Calu3 (cell line): ENCODE measurements at places on chromosomes 5 and 9.

DNA sequence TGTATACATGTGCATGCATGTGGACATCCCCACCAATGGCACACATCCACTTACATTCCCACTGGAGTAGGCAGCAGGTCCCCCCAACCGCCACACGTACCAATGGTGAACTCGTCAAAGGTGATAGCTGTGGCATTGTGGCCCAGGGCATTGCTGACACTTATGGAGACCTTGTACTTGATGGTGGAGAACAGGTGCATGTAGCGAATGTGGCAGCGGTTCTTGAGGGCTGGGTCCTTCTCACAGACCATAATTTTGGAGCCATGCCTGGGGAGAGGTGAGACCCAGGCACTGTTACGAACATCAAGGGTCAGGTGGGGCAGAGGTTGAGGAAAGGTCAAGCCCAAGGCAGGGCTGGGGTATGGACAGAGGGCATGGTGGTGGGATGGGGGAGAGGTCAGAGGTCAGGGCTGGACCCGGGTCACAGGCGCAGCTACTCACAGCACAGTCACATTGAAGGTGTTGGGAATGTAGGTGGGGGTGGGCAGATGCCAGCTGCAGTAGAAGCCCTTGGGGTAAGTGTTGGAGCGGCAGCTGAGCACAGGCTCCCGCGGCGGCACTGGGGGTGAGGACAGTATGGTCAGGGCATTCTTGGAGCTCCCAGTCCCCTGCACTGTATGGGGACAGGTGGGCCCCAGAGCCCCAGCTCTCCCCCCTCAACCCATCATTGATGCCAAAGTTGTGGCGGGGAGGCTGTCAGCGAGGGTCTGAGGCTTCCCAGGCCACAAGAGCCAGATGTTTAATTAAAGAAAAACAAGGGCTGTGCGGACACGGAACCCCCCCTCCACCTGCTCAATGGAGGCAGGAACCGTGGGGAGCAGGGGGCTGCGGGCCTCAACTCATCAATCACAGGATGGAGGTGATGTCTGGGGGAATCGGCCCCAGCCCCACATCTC lies 31.9 kb downstream of the CNTFR start:
- no peak for DNase-seq

- no peak for DNase-seq
These were observed 514.5 kb upstream of the RGMB start for GRCh38 chr5:98258939-98259338.

GRCh38 chr9:122552812-122553211 lies at the start of gene OR1N2:
Gene OR1N2 (plus strand): TSS chr9:122553112. CDS start chr9:122553212, 100 bp downstream.
- DNase-seq, result no peak

DNA sequence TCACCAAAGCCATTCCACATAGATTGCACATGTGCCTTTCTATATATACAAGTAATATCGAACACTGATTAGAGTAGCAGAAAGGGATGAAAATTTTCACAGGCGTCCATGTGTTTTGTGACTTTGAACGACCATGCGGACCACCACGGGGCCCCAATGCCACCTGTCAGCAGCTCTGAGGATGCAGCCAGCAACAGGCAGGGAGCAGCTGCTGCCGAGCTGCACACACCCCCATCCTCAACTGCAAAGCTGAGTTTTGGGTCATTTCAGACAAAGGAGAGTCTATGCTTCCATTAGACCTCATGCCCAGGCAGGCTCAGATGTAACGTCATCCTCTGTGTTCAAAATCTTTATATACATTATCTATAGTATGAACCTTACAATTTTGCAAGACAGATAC lies 503.8 kb downstream of the IRX1 start:
- no peak for DNase-seq

GRCh38 chr5:51416149-51416548 lies 32.9 kb downstream of the ISL1 start:
- no peak for DNase-seq

DNA sequence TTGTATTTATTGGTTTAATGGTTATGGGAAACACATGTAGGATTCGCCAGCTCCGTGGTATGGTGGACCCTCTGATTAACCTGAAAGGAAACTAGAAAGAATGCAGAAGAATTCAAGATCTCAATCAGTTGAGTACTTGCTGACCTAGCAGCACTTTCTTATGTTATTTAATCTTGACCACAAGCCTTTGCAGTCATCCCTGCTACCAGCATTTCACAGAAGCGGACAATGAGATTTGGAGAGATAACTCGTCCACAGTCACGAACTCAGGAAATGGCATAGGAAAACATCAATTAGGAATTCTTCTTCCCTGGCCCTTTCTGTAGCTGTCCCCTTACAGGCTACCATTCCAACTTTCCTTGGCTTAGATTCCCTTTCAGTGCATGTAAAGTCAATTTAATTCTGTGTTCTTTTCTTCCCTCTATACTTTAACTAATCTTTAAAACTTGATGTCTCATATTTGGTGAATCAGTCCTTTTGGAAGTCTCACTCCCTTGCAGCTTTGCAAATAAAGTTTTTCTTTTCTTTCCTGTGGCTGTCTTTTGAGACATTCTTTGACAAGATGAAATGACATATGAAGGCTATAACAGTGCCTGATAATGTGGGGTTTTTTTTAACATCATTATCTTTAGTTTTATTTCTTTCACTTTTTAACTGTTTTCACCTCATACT lies 1.3 kb upstream of the SLC44A1 start:
- no peak for DNase-seq

DNA sequence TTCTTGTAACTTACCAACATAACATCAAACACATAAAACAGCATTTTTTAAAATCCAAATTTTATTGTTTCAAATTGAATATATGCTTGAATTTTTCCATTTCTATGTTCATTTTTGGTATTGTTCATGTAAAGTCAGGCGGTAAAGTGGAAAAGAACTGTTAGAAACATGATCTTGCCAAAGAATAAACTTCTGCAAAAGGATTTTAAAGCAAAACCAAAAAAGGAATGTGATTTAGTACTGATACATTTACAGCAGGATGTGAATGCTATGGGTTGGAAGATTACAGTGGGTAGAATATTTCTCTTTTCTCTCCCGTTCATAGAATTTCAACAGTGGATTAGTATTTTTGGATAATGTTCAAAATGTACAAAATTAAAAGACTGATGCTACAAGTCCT lies 277.2 kb upstream of the MPDZ start:
- no peak for DNase-seq

GRCh38 chr5:153813901-153814300 lies 224.8 kb downstream of the FAM114A2 start:
- DNase-seq, result no peak

DNA sequence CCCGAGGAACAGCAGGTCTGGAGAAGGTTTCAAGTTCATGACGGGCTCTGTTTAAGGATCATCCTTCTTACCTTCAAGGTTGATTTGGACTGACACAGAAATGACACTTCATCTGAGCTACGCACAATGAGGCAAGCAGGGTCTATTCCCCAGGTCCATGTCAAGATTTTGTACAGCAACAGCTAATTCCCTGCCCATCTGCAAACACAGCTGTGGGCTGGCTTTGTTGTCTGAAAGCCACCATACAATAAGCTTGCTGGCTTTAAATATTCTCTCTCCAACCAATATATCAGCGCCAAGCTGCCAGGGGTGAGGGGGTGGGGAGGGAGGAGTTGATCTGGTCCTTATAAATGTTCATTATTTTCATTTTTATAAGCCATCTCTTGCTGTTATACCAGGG lies 92.0 kb downstream of the OTULIN start:
- DNase-seq, result no peak

DNA sequence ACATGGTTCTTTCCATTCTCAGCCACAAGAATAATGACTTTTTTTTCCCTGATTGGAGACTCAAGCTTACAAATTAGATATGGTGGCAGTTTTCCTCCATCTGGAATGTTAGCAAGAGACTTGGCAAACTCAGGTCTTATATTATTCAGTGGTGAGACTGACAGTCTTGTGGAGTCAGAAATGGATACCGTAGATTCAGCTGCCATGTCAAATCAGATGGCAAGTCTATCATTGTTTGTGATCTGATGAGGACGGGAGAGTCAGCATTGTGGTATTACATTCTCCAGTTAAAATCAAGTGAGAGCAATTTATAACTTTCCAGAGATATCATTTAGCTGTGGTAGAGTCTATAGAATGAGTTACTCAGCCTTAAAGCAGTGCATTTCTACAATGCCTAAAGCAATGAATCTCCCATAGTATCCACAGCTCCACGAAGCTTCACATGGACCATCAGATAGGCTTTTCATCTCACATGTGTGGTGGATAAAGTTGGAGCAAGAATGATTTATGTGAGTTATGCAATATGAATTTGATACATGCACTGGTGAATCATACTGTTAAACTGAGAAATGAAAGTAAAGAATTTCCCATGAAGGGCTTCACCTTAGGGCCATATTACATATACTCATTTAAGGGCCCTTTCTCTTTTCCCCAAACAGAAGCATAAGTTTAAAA lies 430.6 kb downstream of the ZNF608 start:
- DNase-seq, result no peak

DNA sequence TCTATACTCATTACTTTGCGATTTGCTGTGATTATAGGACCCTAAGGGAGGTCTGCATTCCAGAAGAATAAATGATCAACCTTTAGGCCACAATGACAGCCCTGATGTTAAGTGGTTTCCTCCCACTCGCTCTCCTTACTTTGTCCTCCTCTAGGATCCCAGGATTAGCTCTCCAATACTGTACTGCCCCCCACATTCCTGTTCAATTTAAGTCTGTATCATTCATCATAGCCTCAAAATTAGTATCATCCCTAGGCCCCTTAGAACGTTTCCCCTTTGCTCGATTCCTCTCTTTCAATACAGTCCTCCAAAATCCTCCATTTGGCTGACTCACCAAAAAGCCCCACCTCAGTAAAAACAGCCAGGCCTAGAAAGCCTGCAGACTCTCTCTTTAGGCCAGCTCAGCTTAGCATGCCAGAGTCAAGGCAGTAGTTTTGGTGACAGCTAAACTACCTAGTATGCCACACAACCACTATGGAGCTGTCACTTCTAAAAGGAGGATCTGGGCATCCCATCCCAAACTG lies 24.4 kb downstream of the RNF145 start:
- peak; percentile 40 for DNase-seq

DNA sequence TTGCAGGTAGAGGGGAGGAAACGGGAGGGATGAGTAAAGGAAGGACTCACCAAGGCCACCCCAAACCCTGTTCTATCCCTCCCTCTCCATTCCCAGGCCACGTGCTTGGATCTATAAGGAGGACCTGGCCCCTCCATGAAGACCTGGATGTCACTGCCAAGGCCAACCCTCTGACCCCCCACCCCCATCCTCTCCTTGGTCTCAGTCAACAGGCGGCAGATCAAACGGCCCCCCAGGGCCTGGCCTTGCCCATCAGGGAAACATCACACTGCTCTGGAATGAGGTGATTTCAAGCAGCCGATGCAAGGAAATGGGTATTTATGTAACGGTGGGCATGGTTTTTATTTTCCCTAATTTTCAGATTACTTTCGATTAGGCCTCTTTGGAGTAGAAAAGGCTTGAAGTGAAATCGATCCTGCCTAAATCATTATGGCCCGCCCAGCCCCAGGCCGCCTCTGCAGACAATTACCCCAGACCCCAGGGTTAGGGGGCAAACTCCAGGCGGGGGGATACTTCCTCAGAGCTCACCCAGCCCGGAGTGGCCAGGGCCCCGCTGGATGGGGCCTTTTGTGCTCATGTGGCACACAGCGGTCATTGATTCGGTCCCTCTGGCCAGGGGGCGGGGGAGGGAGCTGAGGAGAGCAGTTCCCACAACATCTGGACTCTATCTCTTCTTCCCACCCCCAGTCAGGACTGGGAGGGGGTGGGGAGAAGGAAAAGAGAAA lies 125.3 kb downstream of the PHF2 start:
- DNase-seq, result no peak

GRCh38 chr5:156920042-156920860 lies 42.8 kb downstream of the TIMD4 start:
- peak; percentile 47 for DNase-seq

- no peak for DNase-seq
These were observed 147.5 kb downstream of the PAM start for GRCh38 chr5:102902647-102903046.

DNA sequence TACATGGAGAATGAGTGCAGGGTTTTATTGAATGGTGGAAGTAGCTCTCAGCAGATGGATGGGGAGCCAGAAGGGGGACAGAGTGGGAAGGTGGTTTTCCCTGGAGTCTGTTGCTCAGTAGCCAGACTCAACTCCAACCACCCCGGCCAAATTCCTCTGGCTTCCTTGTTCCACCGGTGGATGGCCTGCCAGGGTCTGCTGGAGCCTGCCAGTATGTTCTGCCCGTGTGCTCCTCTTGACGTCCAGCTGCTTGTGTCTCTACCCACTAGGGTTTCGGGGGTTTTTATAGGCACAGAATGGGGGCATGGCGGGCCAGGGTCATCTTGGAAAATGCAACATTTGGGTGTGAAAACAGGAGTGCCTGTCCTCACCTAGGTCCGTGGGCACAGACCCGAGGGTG lies 51.4 kb upstream of the KLF9 start:
- DNase-seq, result no peak

GRCh38 chr5:177312649-177313181 lies 1.0 kb upstream of the MXD3 start:
- DNase-seq, result peak; percentile 65

- no peak for DNase-seq
These were observed 36.6 kb upstream of the SPTLC1 start for GRCh38 chr9:92151691-92152393.

DNA sequence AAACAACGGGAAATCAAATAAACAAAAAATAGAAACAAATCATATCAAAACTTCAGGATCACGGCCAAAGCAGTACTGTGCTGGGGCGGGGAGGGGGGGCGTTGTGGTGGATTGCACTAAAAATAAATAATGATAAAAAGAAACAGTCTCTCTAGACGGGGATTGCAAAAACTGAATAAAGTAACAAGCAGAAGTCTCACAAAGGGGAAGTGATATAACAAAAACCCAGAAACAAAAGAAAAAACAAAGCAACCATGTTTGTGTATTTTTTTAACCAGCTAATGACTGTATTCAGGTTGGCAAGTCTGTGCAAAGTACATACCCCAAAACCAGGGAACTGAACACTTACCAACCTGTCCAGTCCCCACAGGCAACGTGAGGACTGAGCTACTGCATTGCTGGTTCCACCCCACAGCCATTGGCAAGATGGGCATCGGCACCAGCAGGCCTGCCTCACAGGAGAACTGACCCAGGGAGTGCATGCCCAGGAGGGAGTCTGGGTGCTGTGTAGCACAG lies 24.1 kb downstream of the BICD2 start:
- no peak for DNase-seq

DNA sequence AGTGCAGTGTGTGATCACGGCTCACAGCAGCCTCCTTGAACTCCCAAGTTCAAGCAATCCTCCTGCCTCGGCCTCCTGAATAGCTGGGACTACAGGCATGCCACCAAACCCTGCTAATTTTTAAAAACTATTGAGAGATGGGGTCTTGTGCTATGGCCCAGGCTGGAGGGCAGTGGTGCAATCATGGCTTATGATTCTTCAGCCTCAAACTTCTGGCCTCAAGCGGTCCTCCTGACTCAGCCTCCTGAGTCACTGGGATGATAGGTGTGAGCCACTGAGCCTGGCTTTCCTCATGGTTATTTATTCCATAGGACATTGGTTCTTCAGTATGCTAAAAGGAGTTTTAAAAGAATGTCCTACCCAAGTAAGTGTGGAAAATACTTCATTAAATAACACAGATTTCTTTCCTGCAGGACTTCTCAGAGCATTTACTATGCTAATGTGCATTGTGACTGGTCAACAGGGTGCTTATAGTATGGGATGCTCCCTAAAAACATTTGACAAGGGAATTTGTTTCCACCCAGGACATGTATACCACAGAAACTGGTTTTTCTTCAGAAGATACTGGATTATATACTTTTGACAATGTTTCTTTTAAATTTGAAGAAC lies 11.2 kb upstream of the NCS1 start:
- no peak for DNase-seq
